ENCODE measurements at places on chromosomes 3 and 15.

GRCh38 chr15:82168296-82168695, 94.2 kb downstream of the EFL1 start:
- no peak for DNase-seq

GRCh38 chr3:117234331-117234730, 524.8 kb downstream of the TUSC7 start:
- no peak for DNase-seq

DNA sequence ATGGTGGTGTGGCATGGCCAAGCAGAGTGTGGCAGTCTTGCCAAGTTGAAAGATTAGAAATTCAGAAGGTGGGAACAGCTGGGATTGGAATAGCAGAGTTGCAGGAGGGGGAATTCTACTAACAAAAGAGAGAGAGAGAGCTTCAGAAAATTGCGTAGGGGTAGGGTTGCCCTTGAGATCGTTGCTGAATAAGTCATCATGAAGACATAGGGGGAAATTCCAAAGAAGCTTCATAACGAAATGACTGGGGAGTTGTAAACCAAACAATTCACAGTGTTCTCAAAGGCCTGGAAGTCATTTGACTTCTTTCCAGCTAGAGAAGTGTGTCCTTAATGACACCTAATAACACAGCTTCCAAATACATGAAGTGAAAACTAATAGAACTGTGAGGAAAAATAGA, 26.3 kb upstream of the TIPARP start:
- no peak for DNase-seq

GRCh38 chr3:141708367-141708766, 29.7 kb upstream of the RNF7 start:
- no peak for DNase-seq

DNA sequence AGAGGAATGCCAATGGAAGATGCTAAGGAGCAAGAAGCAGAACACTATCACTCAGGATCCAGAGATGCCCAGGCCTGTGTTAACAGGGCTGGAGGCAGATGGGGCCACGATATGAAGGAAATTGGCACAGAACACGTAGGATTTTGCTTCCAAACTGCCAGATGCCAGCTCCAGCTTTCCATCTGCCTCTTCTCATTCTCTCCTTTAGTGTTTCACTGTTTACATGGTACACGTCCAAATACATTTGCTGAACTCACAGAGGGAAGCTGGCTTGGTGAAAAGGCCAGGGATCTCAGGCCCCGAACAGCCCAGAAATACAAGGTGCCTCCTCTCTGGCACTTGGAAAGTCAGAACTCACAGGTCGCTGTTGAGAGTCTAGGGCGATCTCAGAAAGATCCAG, 187.0 kb downstream of the NTRK3 start:
- no peak for DNase-seq

DNA sequence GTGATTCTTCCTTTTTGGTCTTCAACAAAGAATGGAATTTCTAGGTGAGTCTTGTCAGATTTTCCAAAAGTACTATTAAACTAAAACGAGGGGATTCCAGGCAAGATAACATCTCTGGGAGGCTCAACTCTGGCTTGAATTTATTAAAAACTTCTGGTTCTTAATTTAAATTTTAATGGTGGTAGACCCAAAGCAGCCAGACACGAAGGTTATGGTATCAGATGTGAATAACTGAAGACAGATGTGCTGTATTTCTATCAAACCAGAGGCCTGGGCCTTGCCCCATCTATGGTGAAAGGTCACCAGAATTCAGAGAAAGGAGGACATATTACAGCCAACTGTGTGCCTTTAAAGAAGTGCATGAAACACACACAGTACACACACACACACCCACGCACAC, 283.2 kb upstream of the ICE2 start:
- no peak for DNase-seq

GRCh38 chr3:173857154-173857553, 459.6 kb downstream of the NLGN1 start:
- no peak for DNase-seq

DNA sequence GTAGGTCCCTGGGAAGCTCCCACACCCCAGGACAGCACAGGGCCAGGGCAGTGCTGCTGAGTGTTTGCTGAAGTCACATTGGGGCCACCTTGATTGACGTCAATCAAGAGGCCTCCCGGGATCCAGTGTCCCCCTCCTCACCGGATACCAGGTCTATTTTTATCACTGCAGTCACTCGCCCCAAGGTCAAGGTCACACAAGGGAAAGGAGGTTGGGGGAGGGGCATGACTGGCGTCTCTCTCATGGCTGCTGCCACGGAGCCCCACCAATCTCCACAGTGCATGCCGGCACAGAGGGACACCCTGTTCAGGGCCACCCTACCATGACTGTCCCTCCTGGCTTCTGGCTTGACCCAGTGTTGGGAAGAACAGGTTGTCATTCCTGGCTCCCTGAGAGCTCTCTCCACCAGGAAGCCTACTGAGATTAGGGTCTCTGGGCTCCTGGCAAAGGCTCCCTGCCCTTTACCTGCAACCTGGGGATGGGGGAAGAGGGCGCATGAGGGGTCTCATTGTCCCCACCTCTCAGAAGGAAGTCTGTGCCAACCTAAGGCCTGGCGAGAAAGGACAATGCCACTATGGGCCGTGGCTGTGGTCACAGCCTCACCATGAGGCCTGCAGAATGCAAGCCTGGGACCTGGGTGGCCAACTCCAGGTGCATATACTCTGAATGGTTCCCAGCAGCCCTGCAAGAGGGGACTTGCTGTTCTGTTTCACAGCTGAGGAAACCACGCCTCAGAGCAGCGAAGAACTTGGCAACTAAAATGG, 1.5 kb downstream of the MYL3 start:
- DNase-seq: no peak
